ENCODE measurements at places on chromosomes 7 and 10.

- no peak for DNase-seq
These were observed 13.2 kb downstream of the IL2RA start for GRCh38 chr10:6049031-6049400.

- DNase-seq = no peak
These were observed 130.1 kb upstream of the INHBA start for GRCh38 chr7:41832941-41833340.

- DNase-seq = no peak
These were observed at the start of gene MACC1 for GRCh38 chr7:20217193-20217948. TSS of gene MACC1 (minus strand) at chr7:20217384. CDS start at chr7:20161862, 55,522 bp downstream.

DNA sequence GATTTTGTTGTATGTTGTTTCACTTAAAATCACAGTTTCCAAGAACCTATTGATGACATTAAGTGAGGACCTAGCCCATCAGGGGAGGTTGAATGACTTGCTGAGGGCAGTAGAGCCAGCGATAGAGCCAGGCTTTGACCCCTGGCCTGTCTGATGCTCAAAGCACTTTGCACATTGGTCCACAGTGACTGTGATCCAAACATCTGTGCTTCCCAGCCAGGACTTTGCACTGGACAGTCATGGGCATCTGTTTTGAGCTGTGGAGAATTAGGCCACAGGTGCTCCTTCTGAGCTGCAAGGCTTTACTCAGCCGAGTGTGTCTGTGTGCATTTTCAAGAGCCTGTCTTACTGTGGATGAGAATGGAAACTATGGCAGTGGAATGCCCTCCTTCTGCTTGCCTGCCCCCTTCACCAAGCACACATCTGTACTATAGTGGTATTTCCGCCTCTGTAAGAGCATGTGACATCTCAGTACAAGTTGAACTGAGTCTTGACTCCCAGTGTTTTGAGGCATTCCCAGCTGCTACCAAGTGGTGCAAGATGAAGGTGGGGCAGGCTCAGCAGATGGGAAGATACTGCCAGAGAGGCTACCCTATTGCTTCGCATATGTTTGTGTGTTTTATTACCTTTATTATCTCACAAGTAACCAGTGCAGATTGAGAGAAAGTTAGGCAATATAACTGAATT lies 72.7 kb upstream of the AOAH start:
- no peak for DNase-seq

GRCh38 chr10:91088300-91089140 lies 131.9 kb upstream of the PCGF5 start:
- DNase-seq = peak; percentile 15

Data from NCI-H1694 (cell line).